ENCODE measurements at places on chromosomes 1 and 21.
A peak's percentile ranks its signal among the peaks of the same experiment; 100 is the strongest.

DNA sequence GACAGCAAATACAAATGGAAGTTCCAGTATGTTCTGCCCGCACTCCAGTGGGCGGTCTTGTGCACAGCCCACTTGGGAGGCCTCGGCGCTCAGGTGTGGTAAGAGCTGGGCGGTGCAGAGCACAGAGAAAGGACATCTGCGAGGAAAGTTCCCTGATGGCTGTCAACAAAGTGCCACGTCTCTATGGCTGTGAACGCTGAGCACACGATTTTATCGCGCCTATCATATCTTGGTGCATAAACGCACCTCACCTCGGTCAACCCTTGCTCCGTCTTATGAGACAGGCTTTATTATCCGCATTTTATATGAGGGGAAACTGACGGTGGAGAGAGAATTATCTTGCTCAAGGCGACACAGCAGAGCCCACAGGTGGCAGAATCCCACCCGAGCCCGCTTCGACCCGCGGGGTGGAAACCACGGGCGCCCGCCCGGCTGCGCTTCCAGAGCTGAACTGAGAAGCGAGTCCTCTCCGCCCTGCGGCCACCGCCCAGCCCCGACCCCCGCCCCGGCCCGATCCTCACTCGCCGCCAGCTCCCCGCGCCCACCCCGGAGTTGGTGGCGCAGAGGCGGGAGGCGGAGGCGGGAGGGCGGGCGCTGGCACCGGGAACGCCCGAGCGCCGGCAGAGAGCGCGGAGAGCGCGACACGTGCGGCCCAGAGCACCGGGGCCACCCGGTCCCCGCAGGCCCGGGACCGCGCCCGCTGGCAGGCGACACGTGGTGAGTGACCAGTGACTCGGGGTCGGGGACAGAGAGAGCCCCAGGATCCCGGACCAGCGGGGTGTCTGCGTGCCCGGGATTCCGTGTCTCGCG lies at the start of gene IL12RB2:
TSS of gene IL12RB2 (plus strand) at position 623 of the 810 bp plus-strand sequence. CDS start 12,496 bp downstream, outside the sequence.
- no peak for DNase-seq

DNA sequence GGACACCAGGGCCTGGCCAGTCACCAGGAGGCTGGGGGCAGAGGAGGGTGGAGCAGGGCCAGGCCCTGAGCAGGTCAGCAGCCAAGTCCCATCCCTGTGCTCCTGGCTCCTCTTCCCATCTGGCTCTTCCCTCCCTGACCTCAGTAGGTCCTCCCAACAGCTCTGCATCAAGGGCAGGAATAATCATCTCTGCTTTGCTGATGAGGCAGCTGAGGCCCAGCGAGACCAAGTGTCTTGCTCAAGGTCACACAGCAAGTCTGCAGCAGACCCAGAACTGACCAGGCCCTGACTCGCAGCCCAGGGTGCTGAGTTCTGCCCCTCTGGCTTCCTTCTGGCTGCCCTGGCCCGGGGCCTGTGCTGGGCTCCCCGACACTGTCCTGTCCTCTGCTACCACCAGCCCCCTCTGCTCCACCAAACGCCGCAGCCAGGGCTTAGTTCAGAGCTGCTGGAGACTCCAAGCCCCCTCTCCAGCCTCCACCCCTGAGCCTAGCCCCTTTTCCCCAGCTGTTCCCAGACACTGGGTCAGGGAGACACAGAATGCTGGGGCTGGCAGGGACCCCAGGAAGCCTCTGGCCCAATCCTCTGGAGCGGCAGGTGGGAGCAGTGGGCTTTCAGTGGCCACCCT lies 224.9 kb downstream of the PTPRU start:
- no peak for DNase-seq

GRCh38 chr1:4179914-4180735 lies 280.1 kb upstream of the C1orf174 start:
- no peak for DNase-seq

DNA sequence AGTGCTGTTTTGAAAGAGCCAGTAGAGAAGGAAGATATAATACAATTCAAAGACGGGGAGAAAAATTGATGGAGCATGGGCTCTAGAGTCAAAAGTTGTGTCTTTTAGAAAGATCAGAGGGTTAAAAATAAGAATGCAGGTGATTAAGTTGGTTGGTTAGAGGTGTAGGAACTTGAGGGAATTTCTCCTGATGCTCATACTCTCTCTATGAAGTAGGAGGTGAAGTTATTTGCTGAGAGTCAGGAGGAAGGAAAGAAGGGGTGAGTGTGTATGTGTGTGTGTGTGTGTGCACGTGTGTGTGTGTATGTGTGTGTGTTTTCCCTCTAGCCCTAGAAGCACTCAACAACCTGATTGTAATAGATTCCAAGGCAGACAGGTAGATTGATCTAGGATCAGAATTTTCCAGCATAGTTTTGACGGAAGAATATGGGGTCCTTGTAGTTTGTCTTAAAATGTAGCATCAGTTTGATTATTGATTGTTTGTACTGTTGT lies 88.3 kb upstream of the MACF1 start:
- DNase-seq: no peak

DNA sequence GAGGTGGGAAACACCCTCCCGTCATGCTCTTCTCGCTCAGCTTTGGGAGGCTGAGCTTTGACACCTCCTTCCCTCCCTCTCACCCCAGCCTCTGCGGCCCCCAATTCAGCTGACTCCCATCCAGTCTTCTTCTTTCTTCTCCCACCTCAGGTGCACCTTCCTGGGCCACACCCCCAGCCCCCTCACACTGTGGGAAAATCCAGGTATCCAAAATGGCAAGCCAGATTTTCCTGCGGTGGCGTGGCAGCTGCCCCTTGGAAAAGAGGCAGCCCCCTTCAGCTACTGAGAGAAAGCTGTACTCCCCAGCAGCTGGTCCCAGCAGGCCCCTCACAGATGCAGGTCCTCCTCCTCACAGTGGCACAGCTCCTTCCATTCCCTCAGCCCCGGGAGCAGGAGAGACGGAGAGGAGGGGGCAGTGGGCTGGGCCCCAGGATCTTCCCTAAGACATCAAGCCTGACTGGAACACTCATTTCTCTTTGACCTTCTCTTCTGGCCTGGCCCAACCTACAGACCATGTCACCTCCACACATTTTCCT lies 61.6 kb downstream of the OPTC start:
- DNase-seq: no peak

GRCh38 chr1:209988706-209989105 lies 50.7 kb downstream of the SYT14 start:
- DNase-seq: no peak

GRCh38 chr1:164604541-164604940 lies 45.6 kb downstream of the PBX1 start:
- DNase-seq: no peak

DNA sequence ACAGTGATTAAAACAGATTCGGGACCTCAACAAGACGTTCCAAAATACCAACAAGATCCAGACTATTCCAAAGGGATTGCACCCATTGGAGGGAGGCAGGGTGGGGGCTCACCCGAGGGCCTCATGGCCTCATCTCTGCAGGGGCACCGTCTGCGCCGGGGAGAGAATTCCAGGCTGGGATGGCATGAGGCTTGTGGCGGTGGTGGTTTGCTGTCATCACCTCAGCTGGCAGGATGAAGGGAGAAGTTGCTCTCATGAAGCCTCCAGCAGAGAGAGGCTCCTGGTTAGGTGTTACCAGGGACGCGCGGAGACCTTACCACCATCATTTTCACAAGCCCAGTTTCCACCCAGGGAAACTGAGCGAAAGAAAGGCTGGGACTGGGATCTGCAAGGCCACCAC lies 6.7 kb upstream of the PDPN start:
- no peak for DNase-seq

GRCh38 chr1:6770751-6771440 lies 14.4 kb upstream of the CAMTA1 start:
- no peak for DNase-seq

GRCh38 chr1:109960745-109961094 lies 23.8 kb upstream of the AHCYL1 start:
- DNase-seq: no peak

DNA sequence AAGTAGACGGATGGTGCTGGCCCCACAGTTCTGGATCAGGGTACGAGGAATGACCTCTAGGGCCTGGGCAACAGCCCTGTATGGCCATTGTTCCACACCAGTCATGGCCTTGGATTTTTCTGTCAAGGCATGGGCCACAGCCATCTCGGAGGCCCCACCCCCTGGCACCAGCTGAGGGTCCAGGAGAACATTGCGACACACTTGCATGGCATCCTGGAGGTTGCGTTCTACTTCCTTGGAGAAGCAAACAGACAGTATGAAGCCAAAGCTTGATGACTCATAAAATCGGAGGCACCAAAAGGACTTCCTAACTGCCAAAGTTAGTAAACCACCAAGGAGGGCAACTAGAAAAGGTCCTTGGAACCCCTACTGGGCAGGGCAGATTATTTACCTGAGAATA lies 11.9 kb upstream of the VHLL start:
- no peak for DNase-seq

- DNase-seq: no peak
These were observed 9.7 kb upstream of the TFF3 start for GRCh38 chr21:42324896-42325295.

- DNase-seq: no peak
These were observed 60.4 kb upstream of the NBPF3 start for GRCh38 chr1:21379571-21379970.

- DNase-seq: no peak
These were observed 13.5 kb upstream of the TEDDM1 start for GRCh38 chr1:182413969-182414368.

GRCh38 chr1:240074908-240075307 lies 16.8 kb upstream of the FMN2 start:
- no peak for DNase-seq

DNA sequence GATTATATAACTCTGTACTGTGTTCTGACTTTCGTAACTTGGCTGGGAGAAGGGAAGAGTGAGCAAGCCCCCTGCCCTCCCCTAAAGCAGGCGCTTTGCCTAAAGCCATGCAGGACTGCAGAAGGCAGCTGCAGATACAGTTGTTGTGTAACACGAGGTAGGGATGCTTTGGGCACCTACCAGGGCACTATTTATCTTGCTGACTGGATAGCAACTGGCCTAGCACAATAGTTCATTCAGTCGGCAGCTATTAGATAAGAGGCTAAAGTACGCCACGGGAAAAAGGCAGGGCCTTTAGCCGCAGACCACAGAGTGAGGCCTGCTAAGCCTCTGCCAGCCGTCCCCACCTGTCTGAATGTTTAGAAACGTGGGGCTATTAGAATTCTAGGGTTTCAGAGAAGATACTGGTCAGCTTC lies 80.9 kb downstream of the TTC3 start:
- DNase-seq: no peak

GRCh38 chr1:48164571-48164970 lies 57.9 kb upstream of the SLC5A9 start:
- no peak for DNase-seq

- DNase-seq: no peak
These were observed 123.0 kb upstream of the IGSF21 start for GRCh38 chr1:17984583-17984982.

- no peak for DNase-seq
These were observed 158.5 kb upstream of the FGGY start for GRCh38 chr1:59138402-59138801.

DNA sequence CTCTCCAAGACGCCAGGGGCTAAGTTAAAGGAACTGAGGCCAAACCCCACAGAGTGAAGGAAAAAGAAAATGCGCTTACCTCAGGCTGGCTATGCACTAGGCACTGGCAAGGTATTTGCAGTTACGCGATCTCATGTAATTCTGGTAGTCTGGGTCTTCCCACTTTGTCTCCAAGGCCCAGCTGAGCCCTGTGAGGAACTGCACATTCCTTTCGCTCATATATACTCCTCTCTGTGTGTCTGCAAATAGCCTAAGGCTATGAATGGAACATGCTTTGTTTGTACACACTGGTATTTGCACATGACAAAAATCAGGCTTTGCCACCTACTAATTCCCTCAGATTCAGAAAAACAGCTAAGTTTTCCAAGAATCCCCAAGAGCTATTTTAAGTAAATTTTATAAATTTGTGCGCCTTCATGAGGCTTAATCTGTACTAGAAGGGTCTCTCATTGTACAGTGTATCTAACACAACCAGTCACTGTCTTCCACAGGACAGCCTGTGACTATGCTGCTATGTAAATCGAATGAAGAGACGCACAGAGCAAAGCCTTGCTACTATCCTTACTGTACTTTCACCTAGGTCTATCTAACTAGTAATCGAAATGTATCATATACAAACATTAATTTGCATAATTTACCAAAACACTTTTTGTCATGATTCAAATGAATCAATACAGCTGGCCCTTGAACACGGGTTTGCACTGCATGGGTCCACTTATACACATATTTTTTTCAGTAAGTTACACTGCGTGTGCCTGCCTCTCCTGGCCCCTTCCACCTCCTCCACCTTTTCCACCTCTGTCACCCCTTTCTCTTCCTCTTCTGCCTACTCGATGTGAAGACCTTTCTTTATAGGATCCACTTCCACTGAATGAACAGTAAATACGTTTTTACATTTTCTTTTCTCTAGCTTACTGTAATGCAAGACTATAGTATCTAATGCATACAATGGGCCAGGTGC lies 87.0 kb downstream of the SIPA1L2 start:
- no peak for DNase-seq

- DNase-seq: no peak
These were observed 4.1 kb downstream of the KRTAP13-4 start for GRCh38 chr21:30434033-30434631.

- DNase-seq: no peak
These were observed 453.7 kb upstream of the RUNX1 start for GRCh38 chr21:35502821-35503220.

GRCh38 chr1:43414634-43415223 lies 25.0 kb downstream of the SZT2 start:
- peak; percentile 26 for DNase-seq

- no peak for DNase-seq
These were observed 10.4 kb upstream of the MFSD2A start for GRCh38 chr1:39944410-39945112.

- no peak for DNase-seq
These were observed 148.7 kb downstream of the ADGRL2 start for GRCh38 chr1:81949421-81949820.

DNA sequence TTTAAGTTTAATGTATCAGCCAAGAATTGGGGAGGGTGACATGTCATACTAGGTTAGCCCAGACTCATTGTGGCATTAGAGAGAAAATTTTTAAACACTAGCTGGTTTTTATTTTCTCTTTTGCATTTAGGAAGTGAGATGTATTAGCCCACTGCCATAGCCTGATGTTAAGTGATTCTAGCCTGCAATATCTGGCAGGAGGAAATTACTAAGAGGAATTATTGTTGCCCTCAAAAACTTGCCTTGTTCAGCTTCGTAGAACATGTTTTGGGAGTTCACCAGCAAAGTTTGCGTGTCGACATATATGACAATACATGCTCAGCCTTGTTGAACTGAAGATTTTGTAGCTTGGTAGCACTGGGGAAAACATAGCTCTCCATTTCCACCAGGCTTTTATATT lies 12.5 kb downstream of the ADAM30 start:
- DNase-seq: no peak

- DNase-seq: no peak
These were observed 467.3 kb upstream of the RGS18 start for GRCh38 chr1:191690931-191691330.

GRCh38 chr1:183039330-183039729 lies 16.1 kb downstream of the LAMC1 start:
- DNase-seq: no peak
